Endodermal cell (in vitro differentiated cells): ENCODE measurements at places on chromosomes 1 and 21. TPM values are rescaled to one million over a fixed set of nuclear protein-coding genes. Genes with fewer than 3 reads are reported as not detected.

DNA sequence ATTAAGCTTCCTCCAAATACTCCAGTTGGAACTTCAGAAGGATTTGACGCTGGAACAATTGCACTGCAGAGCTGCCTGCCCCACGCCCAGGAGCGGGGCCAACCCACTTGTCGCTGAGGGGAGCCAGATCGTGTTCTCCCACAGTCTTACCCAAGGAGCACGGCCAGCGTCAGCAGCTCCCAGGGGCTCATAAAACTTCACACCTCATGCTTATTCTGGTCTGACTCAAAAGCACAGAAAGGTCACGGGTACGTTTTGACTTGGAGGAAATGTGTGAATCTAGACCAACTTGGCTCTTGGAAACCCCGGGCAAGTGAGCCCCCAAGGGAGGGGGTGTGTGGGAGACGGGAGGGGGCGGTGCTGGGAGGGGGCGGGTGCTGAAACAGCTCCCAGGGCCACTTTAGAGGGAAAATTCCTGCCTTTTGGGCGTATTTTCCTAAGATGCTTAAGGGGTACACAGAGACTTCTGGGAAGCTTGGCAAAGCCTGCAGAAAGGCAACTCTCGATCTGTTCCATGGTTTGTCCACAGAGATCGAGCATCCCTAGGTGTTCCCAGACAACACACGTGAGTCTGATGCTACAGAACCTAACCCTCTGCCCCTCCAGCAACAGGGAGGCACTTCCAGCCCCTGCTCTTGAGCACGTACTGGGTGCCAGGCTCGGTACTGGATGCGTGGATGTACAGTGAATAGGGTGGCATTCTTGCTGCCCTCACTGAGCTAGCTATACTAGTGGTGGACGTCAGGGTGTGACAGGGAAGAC lies 98.9 kb downstream of the DHRS3 start:
- H3K4me1 ChIP-seq: no peaks in the 10 kb centered on the region
- DNase-seq: no peak
- no peak overlapping the region for H3K4me3 ChIP-seq
- no peaks in the 10 kb centered on the region for H3K27me3 ChIP-seq
- H3K27ac ChIP-seq: no peak overlapping the region

DNA sequence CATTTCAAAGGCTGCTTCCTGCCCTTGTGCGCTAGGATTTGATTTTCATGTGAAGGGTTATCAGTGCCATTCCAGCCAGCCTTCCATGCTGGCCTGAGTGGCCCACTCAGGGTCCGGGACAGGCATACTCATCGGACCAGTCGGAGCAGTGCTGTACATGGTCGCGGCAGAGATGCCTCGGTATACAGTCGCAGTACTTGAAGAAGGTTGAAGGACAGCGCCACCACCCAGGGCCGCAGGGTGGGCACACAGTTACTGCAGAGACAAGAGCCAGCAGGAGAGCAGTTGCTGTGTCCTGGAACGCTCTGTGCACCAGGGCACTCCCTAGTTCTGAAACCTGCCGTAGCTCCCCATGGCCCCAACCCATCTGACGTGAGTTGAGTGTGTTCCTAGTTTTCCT lies 9.1 kb downstream of the LDLRAD1 start:
- H3K27ac ChIP-seq: no peak overlapping the region
- H3K4me1 ChIP-seq: no peaks in the 10 kb centered on the region
- DNase-seq: no peak
- no peak overlapping the region for H3K4me3 ChIP-seq

DNA sequence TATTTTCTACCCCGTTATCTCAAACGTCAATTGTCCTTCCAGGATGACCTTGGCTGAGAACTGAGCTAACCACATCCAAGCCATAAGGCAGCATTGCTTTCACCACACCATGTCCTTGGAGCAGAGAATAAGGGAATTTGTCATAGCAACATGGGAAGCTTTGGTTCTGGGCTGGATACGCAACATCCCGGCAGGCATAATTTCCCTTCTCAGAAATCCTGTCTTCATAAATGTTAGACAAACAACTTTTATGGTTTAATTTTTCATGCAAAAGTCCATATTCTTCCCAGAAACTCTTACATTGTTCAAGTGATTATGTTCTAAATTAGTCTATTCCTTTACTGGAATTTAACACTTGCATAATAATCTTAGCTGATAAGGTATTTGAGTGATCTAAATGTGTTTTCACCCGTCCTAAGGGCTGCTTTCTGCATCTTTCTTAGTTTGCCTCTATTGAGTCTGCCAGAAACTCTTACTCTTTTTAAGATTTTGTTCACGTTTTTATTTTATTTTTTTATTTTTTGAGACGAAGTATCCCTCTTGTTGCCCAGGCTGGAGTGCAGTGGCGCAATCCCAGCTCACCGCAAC lies 51.8 kb downstream of the KCNJ15 start:
- no peak for DNase-seq
- no peak overlapping the region for H3K4me3 ChIP-seq
- H3K4me1 ChIP-seq: no peaks in the 10 kb centered on the region
- H3K27me3 ChIP-seq: no peaks in the 10 kb centered on the region
- H3K36me3 ChIP-seq: no peaks in the 10 kb centered on the region

DNA sequence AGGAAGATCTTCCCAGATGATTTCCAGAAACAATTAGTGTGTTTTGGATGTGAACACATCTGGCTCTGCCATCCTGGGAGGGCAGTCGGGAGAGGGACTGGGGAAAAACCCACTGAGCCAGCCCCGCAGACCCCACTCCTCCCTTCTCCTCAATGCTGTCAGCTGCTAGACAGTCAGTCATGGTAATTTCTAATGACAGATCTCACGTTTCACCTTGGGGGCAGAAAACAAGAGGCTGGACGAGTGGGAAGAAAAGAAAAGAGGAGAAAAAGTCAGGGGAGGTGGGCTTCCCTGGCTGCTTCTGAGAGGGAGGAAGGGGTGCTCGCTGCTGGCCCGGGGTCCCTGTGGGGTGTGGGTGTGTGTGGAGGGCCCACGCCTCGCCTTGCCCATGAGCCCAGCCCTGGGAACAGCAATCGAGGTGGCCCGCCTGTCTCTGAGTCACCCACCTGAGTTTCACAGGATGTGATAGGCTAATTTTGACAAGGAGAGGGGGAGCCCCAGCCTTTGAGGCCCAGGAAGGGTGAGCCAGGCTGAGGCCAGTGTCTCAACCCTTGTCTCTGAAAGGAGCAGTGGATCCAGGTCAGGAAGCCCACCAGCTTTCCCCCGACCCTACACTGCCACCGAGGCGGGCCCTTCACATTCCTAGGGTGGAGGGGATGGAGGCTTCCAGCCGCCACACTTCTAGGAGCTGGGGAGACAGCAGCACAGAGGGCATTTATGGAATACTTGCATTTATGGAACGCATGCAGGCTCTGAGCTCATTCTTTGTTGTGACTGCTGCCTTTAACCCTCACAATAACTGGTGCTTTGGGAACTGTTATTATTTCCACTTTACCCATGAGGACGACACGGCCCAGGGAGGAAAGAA lies 49.1 kb upstream of the IFNLR1 start:
- peak; percentile 75 for DNase-seq
- no peak overlapping the region for H3K4me3 ChIP-seq
- no peaks in the 10 kb centered on the region for H3K4me1 ChIP-seq
- no peaks in the 10 kb centered on the region for H3K27me3 ChIP-seq

The GIPC2 gene
- 0.54 and 0.79 TPM in 2 replicates for total RNA-seq

- no peak for DNase-seq
- H3K4me3 ChIP-seq: no peak overlapping the region
- H3K36me3 ChIP-seq: peaks cover 8% of the 10 kb centered on the region
- no peaks in the 10 kb centered on the region for H3K4me1 ChIP-seq
These were observed 22.0 kb downstream of the CC2D1B start for GRCh38 chr1:52343979-52344378.

GRCh38 chr1:234862944-234863515 lies 253.1 kb upstream of the IRF2BP2 start:
- no peaks in the 10 kb centered on the region for H3K36me3 ChIP-seq
- peak overlapping the region; percentile 78 for H3K27ac ChIP-seq
- no peaks in the 10 kb centered on the region for H3K27me3 ChIP-seq

The CA14 gene
- total RNA-seq: 53.3 to 66.1 TPM (median 54.7 TPM) in 3 replicates
